Glutamatergic neuron (in vitro differentiated cells): ENCODE measurements at places on chromosomes 4 and X. TPM values are rescaled to one million over a fixed set of nuclear protein-coding genes. Genes with fewer than 3 reads are reported as not detected.

- peaks cover 12% of the 10 kb centered on the region for H3K4me1 ChIP-seq
- no peak overlapping the region for H3K4me3 ChIP-seq
- H3K36me3 ChIP-seq = no peaks in the 10 kb centered on the region
- H3K27me3 ChIP-seq = no peaks in the 10 kb centered on the region
Observed at GRCh38 chrX:12325171-12325570, 186.9 kb downstream of the FRMPD4 start.

Gene PRKX
- 64.3 TPM for total RNA-seq

Gene ESX1
- total RNA-seq = not detected

DNA sequence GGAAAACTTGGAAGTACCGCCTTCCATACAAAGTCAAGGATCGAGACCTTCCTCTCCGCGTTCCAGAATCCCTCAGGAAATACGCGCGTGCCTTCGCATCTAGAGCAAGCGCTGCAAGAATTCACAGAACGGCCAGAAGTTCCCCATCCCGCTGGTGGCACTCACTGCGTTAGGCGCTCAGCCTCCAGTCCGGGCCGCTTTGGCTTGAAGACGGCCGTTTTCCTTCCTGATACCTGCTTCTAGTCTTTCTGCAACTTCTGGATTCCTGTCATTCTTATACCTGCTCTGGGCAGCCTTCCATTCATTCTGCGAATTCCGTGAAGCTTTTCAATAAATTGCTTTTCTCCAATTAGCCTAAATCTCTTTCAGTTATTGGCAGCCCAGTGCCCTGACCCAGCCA is 896.4 kb downstream of the TRIML1 start:
- peaks cover 2% of the 10 kb centered on the region for H3K27me3 ChIP-seq
- peaks cover 3% of the 10 kb centered on the region for H3K4me1 ChIP-seq
- H3K4me3 ChIP-seq = no peak overlapping the region
- H3K27ac ChIP-seq = no peak overlapping the region

DNA sequence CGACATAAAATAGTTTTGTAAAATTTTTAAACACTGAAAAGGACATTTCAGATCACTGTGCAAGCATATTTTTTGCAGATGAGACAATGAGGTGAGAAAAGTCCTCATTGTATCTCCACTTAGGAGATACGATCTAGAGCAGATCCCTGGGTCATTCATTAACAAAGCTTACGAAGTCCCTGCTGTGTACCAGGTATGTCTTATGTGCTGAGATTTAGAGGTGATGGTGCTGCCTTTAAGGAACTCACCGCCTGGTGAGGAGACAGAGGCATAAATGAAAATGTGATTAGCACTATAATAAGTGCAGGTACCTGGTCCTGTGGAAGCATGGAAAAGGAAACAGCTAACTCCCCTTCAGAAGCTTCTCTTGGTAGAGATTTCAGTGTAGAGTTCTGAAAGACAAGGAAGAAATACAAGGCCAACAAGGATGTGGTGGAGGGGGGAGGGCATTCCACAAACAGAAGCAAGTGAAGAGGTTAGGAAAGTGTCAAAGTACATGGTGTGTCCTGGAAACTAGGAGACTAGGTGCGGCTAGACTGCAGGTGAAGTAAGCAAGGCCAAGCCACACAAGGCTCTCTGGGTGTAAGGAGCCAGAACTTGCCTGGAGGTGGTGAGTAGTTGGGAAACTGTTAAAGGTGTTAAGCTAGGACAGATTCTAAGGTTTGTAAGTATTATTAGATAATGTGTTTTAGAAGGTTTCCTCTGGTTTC is 1.5 kb upstream of the NDNF start:
- no peak for DNase-seq
- peaks cover 8% of the 10 kb centered on the region for H3K27me3 ChIP-seq
- H3K4me3 ChIP-seq = peak overlapping the region; percentile 16
- H3K4me1 ChIP-seq = peaks cover 2% of the 10 kb centered on the region
- no peak overlapping the region for H3K27ac ChIP-seq

GRCh38 chr4:128751354-128751753 is 58.1 kb upstream of the JADE1 start:
- H3K4me3 ChIP-seq = no peak overlapping the region
- no peaks in the 10 kb centered on the region for H3K36me3 ChIP-seq
- no peaks in the 10 kb centered on the region for H3K27me3 ChIP-seq

DNA sequence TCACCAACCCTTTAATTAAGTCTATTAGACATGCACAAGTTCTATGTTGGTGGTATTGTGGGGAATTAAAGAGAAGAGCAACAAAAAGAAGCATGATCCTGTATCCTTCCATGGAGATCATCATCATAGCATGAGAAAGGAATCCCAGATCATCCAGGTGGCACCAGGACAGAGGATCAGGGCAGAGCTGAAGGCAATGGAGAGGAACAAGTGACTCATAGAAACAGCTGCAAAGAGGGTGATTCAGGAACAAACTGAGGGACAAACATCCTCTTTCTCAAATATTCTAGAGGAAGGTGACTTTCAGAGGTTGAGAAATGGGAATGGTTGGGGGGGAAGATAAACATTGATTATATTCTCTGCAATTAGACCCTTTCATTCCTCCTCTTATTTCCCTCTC is 105.5 kb upstream of the OTUD4 start:
- DNase-seq = no peak
- no peaks in the 10 kb centered on the region for H3K27me3 ChIP-seq
- no peak overlapping the region for H3K4me3 ChIP-seq

DNA sequence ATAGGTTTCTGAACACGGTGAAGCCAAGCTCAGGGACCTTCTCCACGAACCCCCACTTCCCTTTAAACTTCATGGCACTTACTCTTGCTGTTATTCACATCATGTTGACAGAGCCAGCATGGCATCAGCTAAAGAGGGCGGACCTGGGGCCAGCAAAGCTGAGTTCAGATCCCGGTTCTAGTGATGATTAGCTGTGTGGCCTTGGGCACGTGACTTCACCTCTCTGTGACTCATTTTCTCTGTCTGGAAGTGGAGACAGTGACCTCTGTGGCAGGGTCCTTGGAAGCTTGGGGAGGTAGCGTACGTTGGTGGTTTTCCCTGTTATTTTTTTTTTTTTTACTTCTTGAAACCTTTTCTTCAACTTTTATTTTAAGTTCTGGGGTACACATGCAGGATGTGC is 13.4 kb downstream of the EVC start:
- H3K4me1 ChIP-seq = no peaks in the 10 kb centered on the region
- no peak overlapping the region for H3K27ac ChIP-seq
- H3K36me3 ChIP-seq = peaks cover 10% of the 10 kb centered on the region
- no peak for DNase-seq
- H3K4me3 ChIP-seq = no peak overlapping the region

Gene NSG1
- 208 TPM for total RNA-seq

- peak; percentile 23 for DNase-seq
- H3K4me1 ChIP-seq = no peaks in the 10 kb centered on the region
- no peak overlapping the region for H3K27ac ChIP-seq
- H3K36me3 ChIP-seq = no peaks in the 10 kb centered on the region
- no peaks in the 10 kb centered on the region for H3K27me3 ChIP-seq
Observed at GRCh38 chr4:167020410-167020809, 213.9 kb downstream of the SPOCK3 start.

GRCh38 chrX:56029691-56030090 is 202.5 kb upstream of the KLF8 start:
- H3K36me3 ChIP-seq = no peaks in the 10 kb centered on the region
- H3K4me1 ChIP-seq = no peaks in the 10 kb centered on the region
- peaks cover 2% of the 10 kb centered on the region for H3K27me3 ChIP-seq
- DNase-seq = no peak
